ENCODE measurements at places on chromosomes 1 and 21.

- no peak for DNase-seq
Observed at GRCh38 chr1:87983841-87984240, 655.2 kb downstream of the LMO4 start.

DNA sequence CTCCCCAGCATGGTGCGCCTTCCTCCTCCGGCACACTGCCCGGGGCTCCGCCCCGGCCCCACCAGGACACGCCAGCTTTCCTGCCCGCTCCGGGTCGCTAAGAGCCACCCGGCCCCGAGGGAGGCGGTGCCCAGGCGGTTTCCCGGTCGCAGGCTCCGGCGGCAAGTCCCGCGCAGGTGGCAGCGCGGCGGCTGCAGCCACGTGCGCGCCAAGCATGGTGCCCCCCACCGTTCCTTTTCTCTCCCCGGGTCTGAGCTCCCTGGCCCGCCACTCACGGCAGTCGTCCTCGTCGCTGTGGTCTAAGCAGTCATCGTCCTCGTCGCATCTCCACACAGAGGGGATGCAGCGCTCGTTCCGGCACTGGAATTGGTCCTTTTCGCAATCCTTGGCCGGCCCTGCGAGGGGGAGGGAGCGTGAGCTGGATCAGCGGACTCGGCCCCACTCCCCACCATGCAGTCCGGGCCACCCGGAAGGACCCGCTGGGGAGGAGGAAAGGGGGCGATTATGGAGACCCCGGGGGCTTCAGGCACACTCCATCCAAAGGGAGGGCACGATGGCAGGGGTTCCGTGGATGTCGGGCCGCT, 1.2 kb downstream of the LRP8 start:
- peak; percentile 14 for DNase-seq

- DNase-seq = no peak
Observed at GRCh38 chr1:58465825-58466629, 80.5 kb downstream of the OMA1 start.

DNA sequence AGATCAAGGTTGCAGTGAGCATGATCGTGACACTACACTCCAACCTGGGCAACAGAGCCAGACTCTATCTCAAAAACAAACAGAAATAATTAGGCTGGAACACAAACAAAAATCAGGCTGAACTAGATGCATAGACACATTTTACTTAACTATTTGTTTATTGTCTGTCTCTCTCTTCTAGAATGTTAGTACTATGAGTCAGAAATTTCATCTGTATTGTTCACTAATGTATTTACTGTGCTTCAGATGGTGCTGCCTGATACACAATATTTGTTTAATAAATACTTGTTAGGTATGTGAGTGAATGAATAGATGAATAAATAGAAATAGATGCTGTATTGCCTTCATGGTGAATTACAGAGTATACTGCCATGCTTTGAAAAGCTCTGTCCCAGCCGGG, 6.0 kb upstream of the LIN28A start:
- DNase-seq = no peak

DNA sequence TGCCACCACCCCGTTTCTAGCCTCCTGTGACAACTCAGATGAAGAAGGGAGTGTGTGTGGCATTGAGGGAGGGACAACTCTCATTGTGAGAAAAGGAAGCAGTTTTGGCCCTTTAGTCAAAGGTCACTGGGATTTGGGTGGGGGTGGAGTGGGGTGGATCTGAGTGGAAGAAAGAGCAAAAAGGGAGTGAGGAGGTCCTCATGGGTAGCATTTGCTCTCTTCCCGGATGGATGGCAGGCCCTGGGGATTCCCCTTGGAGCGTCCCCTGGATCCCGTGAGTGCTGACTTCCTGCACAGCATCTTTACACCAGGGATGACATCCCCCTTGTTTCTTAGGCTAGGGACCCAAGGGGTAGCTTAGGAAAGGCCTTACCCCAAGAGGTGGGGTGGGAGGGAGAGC, 460 bp downstream of the SERPINC1 start:
- no peak for DNase-seq

DNA sequence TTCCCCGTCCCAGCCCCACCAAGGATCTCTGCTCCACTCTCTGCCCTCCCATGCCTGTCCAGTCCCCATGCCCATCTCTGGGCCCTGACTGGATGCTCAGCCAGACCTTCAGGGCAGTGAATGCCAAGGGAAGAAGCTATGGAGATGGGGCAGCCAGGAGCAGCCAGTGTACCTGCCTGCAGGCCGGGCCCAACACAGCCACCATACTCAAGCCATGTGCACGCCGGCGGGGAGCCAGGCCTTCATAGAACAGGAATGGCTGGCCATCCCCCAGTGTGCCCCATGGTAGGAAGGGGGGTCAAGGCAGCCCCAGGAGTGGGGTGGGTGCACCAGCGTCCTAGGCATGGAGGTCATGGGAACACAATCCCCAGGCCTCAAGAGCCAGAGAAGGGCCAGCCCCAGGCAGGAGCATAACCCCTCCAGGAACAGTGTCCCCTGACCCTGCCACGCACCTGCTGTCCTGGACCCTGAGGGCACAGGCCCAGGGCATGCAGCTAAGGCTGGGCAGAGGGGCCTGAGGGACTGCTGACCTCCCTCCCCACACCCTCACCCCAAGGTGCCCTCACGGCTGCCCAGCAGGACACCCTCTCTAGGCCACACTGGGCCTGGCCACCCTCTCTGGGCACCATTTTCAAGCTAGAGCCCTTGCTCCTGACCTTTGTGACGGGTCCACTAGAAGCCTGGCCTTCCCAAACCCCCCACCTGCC, 20.3 kb upstream of the ARF1 start:
- DNase-seq = no peak

DNA sequence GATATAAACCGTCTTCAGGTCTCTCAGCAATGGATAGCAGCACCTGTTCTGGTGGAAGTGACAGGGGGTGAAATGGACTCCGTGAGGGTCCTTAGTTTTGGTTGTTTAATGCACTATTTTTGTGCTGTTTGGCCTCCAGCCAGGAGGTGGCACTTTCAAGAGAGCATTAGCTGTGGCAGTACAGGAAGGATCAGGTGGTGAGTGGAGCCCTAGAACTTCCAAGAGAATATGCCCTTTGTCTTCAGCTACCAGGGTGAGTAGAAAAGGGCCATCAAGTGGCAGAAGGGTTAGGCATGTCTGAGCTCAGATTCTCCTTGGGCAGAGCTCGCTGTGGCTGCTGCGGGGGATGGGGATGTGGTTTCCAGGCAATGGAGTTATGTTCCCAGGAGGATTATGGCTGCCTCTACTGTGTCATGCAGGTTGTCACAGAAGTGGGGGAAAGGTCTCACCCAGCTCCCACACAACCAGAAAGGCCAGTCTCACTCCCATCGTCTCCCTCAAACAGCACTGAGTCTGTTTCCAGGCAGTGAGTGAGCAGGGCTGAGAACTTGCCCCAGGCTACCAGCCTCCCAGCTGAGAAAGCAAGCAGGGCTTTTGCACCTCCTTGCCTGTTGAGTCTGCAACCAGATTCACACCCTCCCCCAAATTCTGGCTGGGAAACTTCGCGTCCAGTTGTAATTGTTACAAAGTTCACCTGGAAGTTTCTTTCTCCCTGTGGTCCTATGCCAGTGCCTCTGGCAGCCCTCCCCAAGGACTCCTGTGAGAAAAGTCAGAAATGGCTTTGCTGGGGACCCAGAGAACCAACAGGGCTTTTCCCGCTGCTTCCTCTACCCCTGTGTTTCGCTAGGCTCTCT, 39.1 kb upstream of the TTLL7 start:
- no peak for DNase-seq

DNA sequence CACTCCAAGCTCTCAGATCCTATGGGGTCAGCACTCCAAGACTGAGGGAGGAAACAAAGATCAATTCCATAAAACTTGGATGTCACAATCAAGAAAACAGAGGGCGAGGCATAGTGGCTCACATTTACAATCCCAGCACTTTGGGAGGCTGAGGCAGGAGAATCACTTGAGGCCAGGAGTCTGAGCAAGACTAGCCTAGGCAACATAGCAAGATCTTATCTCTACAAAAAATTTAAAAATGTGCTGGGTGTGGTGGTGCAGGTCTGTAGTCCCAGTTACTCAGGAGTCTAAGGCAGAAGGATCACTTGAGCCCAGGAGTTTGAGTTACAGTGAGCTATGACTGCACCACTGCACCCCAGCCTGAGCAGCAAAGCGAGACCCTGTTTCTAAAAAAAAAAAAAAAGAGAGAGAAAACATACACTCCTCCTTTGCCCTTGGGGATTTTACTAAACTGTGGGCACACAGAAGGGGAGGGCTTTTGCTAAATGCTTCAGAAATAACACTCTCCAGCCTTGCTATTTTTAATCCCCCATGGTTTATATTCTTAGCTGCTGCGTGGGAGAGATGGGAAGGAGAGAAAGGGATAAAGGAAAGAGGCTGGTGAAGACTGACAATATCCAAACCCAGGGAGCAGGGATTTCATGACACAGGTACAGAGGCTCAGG, 18.1 kb downstream of the ARHGEF2 start:
- no peak for DNase-seq

GRCh38 chr1:162629651-162630050, 2.6 kb upstream of the DDR2 start:
- no peak for DNase-seq

DNA sequence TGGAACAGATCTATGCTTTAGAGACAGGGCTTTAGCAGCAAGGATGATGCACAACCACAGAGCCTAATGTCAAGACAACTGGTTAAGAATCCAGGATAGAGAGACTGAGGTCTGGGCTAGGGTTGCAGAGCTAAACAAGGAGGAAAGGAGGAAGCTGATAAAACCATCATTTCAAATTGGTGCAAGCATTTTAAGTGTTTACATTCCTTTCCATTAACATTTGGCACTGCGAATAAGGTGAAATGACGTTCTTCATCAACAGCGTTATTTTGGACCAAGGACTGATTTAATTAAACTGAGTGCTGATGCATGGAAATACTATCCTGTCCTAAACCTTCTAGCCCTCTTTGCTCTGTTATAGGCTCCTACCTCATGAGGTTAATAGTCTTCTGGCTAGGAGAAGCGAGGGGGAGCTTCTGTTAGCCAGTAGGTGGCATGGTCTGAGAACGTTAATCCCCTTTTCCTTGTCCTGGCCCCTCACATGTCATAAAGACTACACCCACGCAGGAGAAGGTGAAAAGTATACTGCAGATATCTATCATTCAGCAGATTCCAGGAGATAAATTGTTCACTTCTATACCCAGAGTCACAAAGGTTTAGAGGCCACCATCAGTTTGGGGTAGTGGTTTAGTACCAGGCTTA, 7.6 kb upstream of the C1orf21 start:
- DNase-seq = no peak

DNA sequence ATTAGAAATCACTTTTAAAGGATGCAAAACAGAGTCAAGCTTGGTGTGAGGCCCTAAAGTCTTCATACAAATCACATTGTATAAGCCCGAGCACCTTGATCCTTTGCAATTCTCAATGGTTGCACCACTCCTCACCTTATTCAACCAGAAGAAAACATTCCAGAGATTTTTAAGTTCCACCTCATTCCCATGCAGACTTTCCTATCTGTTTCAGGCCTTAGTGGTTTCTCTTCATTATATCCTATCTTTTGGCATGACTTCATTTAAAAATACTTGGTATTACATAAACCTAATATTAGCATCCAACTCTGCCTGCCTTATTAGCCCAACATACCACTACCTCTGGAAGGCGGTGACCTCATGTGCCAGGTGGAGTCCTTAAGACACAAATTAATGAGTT, 9.3 kb upstream of the GREM2 start:
- DNase-seq = no peak

- no peak for DNase-seq
Observed at GRCh38 chr1:213296558-213296957, 245.5 kb downstream of the RPS6KC1 start.

DNA sequence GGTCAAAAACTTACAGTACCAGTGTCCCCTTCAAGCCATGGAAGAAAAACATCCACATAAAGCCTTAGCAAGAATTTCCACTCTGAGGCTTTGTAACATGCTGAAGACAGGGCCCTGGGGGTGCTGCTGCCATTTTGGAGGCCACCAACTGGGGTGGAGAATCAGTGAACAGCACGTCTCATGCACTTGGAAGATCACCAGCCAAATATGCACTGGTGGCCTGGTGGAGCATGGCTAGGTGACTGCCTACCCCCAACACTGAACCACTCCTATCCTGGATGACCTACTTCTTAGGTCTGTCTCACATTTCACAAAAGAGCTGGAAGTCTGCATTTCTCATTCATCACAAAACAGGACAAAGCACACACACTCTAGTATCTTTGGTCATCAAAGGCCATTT, 126.4 kb downstream of the COL24A1 start:
- DNase-seq = no peak

DNA sequence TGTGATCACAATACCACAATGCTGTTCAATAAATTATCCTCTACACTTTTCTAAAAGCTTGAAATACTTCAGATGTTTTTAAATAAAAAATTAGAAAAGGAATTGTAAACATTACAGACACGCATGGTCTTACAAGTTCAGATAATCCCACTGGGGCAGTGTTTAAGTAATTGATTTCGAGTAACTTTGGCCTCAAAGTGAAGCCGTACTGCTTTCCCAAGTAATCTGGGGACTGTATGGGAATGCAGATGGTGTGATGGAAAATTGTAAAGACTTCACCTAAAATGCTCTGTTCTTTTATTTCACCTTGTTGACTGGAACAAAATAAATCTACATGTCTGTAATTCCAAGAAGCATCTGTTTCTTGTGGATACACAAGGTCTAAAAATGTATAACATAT, 401.7 kb upstream of the LYPLAL1 start:
- no peak for DNase-seq

DNA sequence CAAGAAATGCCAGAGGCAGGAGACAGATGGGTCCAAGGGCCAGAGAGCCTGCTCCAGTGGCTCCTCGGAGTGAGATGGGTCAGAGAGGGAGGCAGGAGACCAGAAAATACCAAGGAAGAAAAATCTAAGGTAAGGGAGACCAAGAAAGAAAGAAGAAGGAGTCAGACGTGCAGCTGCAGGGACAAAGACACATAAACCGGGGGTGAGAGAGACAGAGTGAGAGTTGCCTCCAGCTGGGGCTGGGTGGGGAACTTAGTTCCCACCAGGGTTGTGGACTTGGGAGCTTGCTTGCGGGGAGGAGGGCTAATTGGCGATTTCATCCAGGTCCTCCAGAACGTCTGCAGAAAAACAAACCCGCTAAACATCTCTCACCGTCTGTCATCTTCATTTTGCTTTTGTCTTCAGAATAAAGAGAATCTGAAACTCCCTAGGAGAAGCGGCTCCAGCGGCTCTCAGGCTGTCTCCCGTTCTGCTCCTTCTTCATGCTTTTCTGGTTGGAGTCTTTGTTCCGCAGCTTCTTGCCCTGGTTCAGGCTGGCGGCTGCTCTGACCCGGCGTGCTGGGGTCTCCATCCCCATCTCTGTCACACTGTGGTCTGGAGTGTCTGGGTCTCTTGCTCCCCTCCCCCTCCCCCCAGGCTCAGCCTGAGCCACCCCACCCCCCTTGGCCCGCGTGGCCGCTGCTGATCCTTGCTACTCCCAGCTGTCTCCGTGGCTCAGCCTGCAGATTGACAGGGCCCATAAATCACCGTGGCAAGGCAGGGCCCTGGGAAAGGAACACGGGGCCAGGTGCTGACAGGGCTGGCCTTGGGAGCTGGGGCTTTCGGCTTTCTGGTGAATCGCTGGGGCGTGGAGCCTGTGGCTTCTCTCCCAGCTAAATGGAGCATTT, 66.6 kb downstream of the UBIAD1 start:
- DNase-seq = no peak

- peak; percentile 81 for DNase-seq
Observed at GRCh38 chr1:229579059-229579673, 20.7 kb upstream of the ABCB10 start.
